ENCODE measurements at places on chromosomes 1 and 21.

GRCh38 chr1:8752411-8752810, 65.0 kb downstream of the RERE start:
- DNase-seq = no peak

GRCh38 chr1:26280333-26281042, 602 bp downstream of the SH3BGRL3 start:
- DNase-seq = no peak

DNA sequence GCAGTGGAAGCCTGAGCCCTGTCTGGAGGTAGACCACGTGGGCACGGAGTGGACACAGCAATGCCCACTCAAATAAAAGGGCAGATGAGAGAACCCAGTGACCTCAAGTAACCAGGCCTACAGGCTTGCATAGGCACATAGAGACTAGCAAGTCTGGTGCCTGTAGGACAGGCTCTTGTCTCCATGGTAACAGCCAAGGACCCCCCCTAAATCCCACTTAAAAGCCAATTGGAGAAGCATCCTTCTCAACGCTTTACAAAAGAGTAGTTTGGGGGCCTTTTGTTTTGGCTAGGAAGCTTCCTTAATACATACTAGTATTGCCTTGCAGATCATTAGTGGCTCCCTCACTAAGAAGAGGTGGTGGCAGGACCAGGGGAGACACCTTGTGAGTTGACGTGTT, 63.9 kb downstream of the VWA5B1 start:
- no peak for DNase-seq

DNA sequence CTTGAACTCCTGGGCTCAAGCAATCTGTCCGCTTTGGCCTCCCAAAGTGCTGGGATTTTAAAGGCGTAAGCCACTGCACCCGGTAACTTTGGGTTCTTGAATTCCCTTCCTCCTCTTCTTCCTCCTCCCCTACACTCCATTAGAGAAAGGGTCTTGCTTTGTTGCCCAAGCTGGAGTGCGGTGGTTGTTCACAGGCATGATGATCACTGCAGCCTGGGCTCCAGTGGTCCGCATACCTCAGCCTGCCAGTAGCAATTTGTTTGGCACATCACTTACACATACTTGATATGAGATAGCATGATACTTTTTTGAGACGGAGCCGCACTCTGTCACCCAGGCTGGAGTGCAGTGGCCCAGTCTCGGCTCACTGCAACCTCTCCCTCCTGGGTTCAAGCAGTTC, 2.2 kb downstream of the DEGS1 start:
- DNase-seq = no peak

GRCh38 chr1:36510418-36510817, 27.7 kb upstream of the CSF3R start:
- no peak for DNase-seq

- DNase-seq = no peak
These were observed 208.4 kb upstream of the ZC3H12A start for GRCh38 chr1:37265786-37266667.

DNA sequence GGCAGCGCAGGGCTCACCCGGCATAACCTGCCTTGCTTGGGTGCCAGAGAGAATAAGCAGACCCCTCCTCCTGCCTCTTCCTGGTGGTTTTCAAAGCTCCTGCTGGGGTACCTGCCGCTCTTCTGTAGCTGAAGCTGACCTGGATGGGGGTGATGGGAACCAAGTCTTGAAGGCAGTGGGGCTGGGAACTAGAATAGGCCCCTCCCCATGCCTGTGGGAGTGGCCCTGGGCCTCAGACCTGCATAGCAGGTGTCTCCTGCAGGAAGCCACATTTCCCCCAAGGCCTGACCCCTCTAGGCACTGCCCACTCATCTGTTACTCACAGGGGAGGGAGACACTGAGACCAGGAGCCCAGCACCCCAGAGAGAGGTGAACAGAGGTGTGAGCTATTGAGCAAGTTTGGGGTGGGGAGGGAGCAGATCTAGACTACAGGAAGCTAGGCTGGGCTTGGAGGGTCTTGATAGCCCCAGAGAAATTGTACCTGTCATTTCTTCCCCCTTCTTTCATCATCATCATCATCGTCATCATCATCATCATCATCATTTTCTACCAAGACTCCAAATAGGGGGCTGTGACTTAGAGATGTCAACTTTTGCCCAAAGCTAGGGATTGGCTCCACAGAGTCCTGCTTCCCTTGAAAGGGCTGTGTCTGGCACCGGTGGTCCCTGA, 10.1 kb downstream of the PADI1 start:
- DNase-seq = no peak

GRCh38 chr1:33221385-33221758, 34.9 kb upstream of the ZNF362 start:
- no peak for DNase-seq

DNA sequence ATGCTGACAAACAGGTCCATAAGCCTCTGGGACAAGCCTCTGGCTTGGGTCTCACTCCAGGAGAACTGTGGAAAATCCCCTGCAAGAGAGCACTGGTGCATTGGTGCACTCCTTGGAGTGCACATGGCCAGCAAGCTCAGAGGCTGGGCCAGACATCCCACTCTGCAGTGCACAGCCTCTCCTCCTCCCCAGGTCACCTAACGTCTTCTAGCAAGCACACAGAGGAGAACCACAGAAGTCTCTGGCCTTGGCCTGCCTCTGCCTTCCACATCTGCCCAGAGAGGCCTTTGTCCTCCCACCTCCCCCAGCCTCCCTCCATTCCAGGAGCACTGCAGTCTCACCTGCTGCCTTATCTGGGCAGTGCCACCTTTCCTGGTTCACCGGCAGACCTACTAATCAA, 4.2 kb downstream of the PGLYRP3 start:
- no peak for DNase-seq

DNA sequence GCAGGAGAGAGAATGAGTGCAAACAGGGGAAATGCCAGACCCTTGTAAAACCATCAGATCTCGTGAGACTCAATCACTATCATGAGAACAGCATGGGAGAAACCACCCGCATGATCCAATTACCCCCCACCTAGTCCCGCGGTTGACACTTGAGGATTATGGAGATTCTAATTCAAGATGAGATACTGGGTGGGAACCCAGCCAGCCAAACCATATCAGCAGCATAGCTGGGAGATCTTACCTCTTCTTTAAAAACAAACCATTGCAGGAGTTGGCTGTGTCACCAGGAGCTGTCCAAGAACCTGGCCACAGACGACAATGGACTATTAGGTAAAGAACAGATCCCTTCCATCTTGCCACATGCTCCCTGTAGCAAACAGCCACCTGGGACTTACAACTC, 422.7 kb downstream of the MATN1 start:
- DNase-seq = no peak

DNA sequence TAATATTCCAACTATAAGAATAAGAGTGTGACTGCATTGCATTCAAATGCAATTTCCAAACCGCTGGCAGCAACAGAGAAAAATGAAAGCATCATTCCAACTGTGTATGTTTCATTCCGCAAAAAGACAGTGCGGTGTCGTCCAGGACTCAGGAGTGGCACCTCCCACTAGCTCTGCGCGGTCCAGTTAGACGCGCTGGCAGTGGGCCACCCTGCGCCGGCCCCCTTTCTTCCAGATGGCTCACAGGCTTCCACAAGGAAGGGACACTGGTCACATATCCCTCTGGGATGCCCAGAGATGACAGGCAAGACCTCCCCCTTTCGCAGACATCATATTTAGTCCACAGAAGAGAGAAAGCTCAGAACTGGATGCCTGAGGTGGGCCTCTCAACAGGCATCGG, 11.9 kb downstream of the WRAP73 start:
- DNase-seq = no peak

DNA sequence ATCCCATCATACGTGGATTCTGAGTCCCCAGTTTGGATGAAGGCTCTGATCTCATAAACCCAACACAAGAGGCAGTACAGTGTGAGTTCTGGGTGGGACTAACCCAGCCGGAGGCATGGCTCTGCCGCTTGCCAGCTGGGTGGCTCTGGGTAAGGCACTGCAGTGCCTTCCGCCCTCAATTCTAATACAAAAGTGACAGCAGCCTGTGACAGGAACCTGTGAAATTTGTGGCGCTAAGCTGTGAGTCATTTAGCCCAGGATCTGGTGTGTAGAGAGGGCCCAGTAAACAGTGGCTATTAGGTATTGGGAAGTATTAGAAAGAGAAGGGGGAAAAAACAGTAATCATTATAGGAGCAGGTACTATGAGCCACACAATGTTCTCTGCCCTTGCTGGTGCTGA, 23.3 kb downstream of the HSPG2 start:
- no peak for DNase-seq

DNA sequence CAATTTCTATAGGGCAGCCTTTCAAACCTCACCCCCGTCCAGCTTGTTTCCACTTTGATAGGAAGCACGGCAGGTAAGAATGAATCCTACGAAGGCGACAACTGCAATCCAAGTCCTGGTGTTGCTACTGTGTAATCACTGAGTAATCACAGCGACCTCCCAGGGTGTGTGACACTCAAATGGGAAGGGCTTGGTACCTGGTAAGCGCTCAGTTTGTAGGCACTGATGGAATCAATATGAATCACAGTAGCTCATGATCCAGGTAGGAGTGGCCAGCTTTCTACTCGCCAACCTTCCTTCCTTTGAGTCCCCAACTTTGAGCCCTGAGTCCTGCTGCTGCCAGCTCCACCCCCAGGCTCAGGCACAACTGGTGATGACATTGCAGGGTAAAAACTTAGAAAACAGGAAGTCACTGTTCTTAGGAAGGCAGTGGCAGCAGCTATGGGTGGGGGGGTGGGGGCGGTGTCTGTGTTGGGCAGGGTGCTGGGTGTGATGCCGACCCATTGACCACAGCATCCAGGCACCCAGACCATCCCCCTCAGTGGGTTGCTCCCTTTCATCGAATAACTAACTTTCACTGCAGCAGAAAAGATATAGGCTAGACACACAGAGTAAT, 70.7 kb downstream of the CD247 start:
- DNase-seq = peak; percentile 49

DNA sequence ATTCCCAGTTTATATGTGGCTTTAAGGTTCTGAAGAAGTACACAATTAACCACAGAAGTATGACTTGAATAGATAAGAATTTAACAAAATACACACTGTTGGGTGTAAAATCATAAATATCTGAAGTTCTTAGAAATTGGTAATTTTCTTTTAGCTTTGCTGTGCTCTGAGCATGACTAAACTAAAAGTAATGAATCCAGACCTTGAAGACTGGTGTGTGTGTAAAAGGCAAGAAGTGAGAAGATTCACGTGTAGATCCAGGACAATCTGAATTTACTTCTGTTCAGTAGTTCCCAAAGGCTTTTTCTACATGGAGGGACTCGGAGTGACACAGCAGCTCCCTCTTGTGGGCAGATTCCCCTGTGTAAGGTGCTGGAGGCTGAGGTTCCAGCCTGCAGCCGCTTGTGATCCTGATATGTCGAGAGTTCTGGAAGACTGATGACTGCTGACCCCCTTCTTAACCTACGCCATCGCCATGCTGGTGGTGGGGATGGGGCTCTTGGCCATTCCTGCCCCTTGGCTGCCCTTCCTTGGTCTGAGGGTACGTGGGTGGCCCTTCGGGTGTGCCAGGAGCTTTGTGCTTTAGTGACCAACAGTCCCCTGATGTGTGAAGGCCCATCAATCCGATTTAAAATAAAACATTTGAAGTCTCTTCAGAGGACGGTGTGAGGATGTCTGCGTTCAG, 62.7 kb downstream of the ADARB1 start:
- DNase-seq = peak; percentile 33

- no peak for DNase-seq
These were observed 10.2 kb downstream of the ERG start for GRCh38 chr21:38487901-38488639.

DNA sequence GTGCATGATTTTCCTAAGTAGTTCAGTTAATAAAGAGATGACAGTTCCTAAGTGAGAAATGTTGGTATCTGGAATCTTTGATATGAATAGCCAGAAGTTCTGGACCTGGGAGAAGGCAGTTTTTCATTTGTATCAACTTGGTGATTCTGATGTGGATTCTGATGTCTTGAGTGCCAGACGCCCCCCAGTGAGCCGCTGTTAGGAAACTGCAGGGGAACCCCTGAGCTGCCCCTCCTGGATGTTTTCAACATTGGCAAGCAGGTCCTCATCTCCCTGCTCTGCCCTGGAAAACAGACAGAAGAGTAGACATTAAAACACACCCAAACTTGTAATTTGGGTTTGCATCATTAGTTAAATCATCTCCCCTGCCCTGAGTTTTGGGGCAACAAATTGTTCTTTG, 7.4 kb downstream of the ETS2 start:
- no peak for DNase-seq

- no peak for DNase-seq
These were observed 22.6 kb downstream of the DCAF8 start for GRCh38 chr1:160239582-160240299.

DNA sequence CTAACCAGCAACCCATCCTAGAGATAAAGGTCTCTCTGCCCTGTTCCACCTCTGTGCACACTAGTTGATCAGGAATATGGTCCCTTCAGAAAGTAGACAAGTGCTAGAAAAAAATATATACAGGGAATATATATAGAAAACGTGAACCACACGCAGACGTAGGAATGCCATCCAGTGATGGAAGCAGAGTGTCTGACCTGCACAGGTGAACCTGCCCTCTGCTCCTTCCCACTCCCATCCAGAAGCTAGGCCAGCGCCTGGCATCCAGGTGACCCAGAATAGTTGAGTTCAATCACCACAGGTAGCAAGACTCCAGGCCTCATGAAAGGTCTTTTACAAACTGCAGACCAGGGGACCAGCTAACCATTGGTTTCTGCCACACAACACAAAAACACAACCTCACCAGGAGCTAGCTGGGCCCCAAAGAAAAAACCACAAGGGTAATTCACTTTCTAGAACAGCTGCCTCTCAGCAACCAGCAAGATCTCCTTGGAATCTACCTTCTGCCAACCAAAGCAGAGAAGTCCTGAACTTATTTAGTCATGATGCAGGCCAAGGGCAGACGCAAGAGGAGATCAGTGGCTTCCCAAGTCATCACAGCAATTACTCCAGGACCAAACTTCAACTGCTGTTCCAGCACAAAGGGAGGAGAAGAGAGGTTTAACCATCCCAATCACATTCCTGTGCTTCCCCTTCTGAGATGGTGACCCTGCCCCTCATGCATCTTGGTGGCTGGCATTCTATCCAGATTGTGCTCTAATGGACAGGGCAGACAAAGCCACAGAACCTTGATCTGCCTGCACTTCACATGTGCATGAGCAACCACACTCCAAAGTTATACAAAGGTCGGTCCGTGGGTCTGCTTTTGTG, 53.0 kb downstream of the GPR161 start:
- no peak for DNase-seq
